ENCODE measurements at places on chromosomes 12 and 14. TPM values are rescaled to one million over a fixed set of nuclear protein-coding genes. Genes with fewer than 3 reads are reported as not detected.
A peak's percentile ranks its signal among the peaks of the same experiment; 100 is the strongest.

The NID2 gene
- total RNA-seq: 1.1 TPM

DNA sequence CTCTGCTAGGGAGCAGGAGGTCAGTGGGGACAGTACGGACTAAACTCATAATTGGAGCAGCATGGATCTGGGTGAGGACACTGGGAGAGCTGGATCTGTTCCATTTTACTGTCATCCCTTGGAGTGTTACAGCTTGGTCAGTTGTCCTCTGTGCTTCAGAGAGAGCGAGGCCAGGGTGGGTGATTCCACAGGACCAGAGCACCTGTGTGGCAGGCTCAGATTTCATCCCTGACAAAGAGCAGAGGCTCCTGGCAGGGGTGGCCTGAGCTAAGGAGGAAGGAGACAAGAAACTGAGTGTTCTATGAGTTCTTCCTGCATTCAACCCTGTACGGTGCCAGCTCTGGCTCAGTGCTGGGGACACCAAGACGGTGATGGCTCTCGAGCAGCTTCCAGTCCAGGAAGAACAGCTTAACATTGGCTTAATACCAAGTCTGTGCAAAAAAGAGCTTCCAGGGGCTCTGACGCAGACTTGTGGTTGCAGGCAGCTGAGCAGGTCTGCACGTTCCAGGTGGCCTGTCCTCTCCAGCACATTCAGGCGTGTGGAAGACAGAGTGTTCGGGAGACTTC, 8.4 kb upstream of the PGF start:
- DNase-seq: no peak
- H3K36me3 ChIP-seq: no peaks in the 10 kb centered on the region
- no peak overlapping the region for H3K4me3 ChIP-seq

DNA sequence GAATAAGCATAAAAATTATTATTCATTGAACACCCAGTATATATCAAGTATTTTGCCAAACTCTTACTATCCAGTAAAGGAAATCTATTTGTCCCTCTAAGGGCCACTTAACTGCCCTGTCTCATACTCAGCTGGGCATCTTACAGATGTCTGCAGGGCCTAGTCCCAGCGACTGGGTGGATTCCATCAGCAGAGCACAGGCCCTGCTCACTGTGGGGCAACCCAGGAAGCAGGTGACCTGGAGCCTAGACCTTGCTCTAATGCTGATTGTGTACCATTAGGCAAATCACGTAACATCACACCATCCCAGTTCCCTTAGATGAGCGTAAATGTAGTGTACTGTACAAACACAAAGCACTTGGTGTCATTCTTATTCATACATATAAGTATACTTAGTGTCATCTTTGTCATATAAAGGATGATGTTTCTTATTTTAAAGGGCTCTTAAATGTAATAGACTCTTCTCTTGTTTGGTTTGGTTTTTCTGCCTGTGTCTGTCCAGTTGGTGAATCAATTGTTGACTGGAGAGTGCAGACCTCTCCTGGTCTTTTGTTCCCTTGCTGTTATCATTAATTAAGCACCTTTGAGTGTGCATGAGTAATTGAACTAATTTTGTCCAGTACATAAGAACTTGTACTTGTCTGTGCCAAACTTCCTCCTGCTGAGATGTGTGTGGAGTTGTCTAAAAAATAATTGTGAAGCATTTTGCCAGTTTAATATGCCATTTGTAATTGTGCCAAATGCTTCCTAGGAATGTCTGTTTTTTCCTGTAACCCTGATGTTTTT, 49.3 kb downstream of the RAB35 start:
- no peaks in the 10 kb centered on the region for H3K27me3 ChIP-seq
- H3K4me1 ChIP-seq: no peaks in the 10 kb centered on the region
- no peak for DNase-seq
- peaks cover 66% of the 10 kb centered on the region for H3K36me3 ChIP-seq
- H3K4me3 ChIP-seq: no peak overlapping the region
- H3K27ac ChIP-seq: no peak overlapping the region

The GPR135 gene
- 2.1 TPM for total RNA-seq

The CAPRIN2 gene
- 33.3 TPM for total RNA-seq

The EFS gene
- total RNA-seq: not detected

GRCh38 chr12:14768823-14769405, 34.4 kb downstream of the WBP11 start:
- peak overlapping the region; percentile 95 for H3K27ac ChIP-seq
- H3K27me3 ChIP-seq: no peaks in the 10 kb centered on the region
- no peak for DNase-seq
- peaks cover 3% of the 10 kb centered on the region for H3K36me3 ChIP-seq
- H3K4me3 ChIP-seq: peak overlapping the region; percentile 81
- H3K4me1 ChIP-seq: peaks cover 33% of the 10 kb centered on the region

DNA sequence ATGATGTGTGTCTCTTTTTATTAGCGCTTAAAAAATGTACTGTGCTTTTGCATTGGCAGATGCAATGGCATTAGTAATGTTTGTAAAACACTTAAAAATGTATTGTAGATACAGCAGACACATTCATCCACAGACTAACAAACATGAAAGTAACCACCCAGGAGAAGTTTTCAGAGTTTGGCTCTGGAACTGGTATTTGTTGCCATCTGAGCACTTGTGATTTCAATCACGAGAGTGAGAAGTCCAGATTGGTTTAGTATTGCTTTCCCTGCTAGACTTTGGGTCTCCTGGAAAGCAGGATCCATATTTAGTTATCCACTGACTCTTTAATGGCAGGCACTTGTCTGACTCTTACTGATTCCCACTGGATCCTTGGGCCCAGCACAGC, 13.2 kb downstream of the RASSF8 start:
- no peaks in the 10 kb centered on the region for H3K4me1 ChIP-seq
- H3K27ac ChIP-seq: no peak overlapping the region
- H3K4me3 ChIP-seq: no peak overlapping the region
- no peak for DNase-seq
- H3K36me3 ChIP-seq: no peaks in the 10 kb centered on the region
- H3K27me3 ChIP-seq: peaks cover 5% of the 10 kb centered on the region

DNA sequence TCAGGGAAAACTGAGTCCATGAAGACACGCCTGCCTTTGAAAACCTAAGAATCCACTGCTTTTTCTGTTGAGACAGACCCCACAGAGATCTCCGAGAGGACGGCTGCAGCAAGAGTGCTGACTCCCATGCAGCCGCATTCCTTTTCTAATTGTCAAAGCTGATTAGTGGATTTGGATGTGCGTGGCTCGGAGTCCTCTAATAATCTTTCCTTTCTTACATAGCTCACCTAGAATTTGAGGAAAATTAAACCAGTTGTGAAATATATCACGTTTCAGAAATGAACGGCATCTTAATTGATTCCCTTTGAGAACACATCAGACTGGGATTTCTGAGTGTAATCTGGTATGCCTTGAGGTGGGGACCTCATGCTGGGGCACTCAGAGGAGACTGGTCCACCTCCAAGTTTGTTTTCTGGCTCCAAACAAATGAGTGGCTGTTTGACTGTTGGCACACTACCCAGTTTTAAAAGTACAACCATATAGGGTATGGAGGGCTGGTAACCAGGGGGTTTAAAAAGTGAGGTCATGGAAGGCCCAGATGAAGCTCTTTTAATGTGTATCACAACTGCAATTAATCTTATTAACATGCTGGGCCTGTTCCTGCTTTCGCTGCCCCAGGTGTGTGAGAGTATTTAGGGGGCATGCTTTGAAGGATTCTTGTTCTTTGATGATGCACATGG, 63.3 kb downstream of the RASSF3 start:
- no peak for DNase-seq
- H3K27me3 ChIP-seq: no peaks in the 10 kb centered on the region
- H3K4me1 ChIP-seq: peaks cover 95% of the 10 kb centered on the region
- no peaks in the 10 kb centered on the region for H3K36me3 ChIP-seq

DNA sequence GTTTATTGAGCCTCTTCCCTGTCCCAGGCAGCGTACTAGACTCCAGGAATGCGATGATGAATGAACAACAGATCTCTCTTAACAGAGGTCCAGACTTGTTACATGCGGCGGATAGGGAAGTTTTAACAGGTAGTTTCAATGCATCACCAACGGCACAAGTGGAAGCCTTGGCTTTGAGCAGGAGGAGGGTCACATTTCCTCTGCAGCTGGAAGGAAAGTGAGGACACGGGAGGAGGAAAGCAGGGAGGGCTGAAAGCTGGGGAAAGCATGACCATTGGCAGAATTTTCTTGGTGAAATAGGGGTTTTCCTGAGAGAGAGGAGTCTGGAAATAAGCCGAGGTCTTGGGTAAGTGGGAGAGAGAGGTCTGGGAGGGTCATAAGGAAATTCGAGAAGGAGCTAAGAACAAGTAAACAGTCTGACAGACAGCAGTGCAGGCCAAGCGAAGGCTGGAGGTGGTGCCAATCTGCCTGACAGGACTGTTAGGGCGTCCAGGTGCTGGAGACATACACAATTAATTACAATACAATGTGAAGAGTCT, 15.4 kb downstream of the BHLHE41 start:
- no peak overlapping the region for H3K27ac ChIP-seq
- no peak overlapping the region for H3K4me3 ChIP-seq
- peaks cover 10% of the 10 kb centered on the region for H3K27me3 ChIP-seq
- no peaks in the 10 kb centered on the region for H3K4me1 ChIP-seq
- H3K36me3 ChIP-seq: no peaks in the 10 kb centered on the region
- no peak for DNase-seq

DNA sequence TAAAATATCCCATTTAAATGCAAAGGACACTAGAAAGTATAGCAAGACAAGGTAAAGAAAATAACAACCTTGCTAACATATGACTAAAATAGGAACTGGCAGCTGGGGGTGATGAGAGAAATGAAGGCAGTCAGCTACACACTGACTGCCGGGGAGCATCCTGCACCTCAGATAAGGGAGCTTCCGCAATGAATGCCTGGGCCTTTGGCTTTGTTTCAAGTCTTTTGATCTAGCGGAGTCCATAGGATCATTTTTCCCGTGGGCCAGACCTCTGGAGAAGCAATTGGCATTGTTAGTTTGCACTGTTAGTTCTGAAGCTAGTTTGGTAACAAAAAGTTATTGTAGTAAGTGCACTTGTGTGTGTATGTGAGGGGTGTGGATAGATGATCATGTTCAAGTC, 639.9 kb downstream of the DIO2 start:
- H3K4me3 ChIP-seq: no peak overlapping the region
- no peaks in the 10 kb centered on the region for H3K27me3 ChIP-seq
- no peak for DNase-seq
- no peak overlapping the region for H3K27ac ChIP-seq
- H3K4me1 ChIP-seq: no peaks in the 10 kb centered on the region
- H3K36me3 ChIP-seq: no peaks in the 10 kb centered on the region

The CPNE6 gene
- not detected for total RNA-seq

DNA sequence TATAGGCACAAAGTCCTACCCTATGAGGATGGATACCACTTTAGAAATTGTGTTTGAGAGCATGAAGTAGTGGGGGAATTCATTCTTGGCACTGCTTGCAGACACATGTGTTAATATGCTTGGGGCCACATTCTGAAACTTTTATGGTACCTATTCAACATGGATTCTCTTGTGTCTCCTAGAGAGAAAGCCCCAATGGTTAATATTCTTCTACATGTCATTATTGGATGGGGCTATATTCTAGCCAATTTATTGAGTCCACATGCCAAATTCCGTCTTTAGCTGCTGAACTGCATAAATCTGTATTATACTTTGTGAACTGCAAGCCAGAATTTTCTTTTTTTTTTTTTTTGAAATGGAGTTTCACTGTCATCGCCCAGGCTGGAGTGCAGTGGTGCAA, 140.0 kb downstream of the KICS2 start:
- no peak overlapping the region for H3K27ac ChIP-seq
- H3K4me3 ChIP-seq: no peak overlapping the region
- H3K36me3 ChIP-seq: no peaks in the 10 kb centered on the region
- H3K4me1 ChIP-seq: no peaks in the 10 kb centered on the region
- DNase-seq: no peak

- no peaks in the 10 kb centered on the region for H3K4me1 ChIP-seq
- no peak for DNase-seq
- H3K27me3 ChIP-seq: no peaks in the 10 kb centered on the region
- no peaks in the 10 kb centered on the region for H3K36me3 ChIP-seq
- no peak overlapping the region for H3K27ac ChIP-seq
Measured at GRCh38 chr12:20946732-20947131, 136.2 kb downstream of the SLCO1B3 start.

DNA sequence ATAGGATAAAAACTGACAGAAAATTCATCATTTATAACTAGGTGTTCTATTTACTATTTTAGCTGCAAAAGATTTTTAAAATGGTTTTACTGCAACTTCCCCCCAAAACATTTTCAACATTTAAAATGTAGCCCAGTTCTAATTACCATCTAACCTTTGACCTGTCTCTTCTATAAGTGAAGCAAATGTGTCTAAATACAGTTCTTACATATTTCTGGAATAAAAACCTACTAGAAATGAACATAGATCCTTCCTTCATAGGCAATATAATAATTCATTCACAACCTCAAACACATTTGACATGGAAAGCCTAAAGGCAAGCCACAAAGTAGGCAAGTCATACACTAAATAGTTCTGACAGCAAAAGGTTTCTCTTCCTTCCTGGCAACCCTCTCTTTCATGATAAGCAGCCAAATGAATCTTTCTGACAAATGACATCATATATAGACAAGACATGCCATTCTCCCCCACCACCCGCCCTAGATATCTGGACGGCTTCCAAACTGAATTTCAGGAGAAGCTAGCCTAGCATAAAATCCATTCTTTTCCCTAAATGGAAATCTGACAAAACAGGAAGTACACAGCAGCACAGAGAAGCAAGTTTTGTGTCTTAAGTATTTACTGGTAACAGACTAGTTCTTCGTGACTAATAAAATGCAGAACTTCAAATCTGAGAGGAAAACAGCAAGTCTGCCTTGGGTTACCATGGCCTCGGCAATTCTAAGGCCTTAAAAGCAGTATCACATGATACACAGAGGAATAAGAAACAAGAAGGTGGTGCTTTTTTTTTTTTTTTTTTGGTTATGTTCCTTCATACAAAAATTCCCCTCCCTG, 17.2 kb upstream of the ARID4A start:
- H3K27ac ChIP-seq: peak overlapping the region; percentile 61
- H3K36me3 ChIP-seq: peaks cover 10% of the 10 kb centered on the region
- DNase-seq: peak; percentile 18
- no peak overlapping the region for H3K4me3 ChIP-seq

The RD3L gene
- not detected for total RNA-seq

DNA sequence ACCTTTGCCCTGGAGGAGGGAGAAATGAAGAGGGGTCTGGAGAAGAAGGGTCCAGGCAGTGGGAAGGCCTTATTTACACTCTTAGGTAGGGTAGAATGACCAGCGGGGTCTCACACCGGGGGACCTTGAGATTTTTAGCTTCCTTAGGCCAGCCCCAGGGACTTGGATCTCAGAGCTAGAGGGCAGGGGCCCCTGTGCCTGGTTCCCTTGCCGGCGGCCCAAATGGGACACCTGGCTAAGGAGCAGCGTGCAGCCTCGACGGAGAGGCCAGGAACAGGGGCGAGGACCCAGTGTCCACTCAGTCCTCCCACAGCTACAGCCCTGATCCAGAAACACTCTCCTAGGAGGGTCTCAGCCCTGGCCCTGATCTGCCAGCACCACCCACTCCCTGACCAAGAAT, 41.8 kb downstream of the DIO3 start:
- no peak overlapping the region for H3K27ac ChIP-seq
- no peak for DNase-seq
- no peak overlapping the region for H3K4me3 ChIP-seq
- H3K4me1 ChIP-seq: no peaks in the 10 kb centered on the region

The BDKRB1 gene
- total RNA-seq: not detected

The GZMH gene
- 21.3 TPM for total RNA-seq

The SLC39A2 gene
- total RNA-seq: not detected

- no peak for DNase-seq
- H3K27me3 ChIP-seq: no peaks in the 10 kb centered on the region
- no peaks in the 10 kb centered on the region for H3K36me3 ChIP-seq
Measured at GRCh38 chr14:54942913-54943312, 40.3 kb upstream of the GCH1 start.

GRCh38 chr14:96934638-96935330, 137.6 kb downstream of the VRK1 start:
- H3K27ac ChIP-seq: no peak overlapping the region
- H3K36me3 ChIP-seq: no peaks in the 10 kb centered on the region
- no peak overlapping the region for H3K4me3 ChIP-seq
- no peaks in the 10 kb centered on the region for H3K27me3 ChIP-seq
- DNase-seq: no peak
